Neural progenitor cell (in vitro differentiated cells): ENCODE measurements at places on chromosomes 16 and 17. TPM values are rescaled to one million over a fixed set of nuclear protein-coding genes. Genes with fewer than 3 reads are reported as not detected.

Gene ASGR1
- total RNA-seq, result 3.1 and 4.4 TPM in 2 replicates

Gene LGALS9B
- total RNA-seq, result not detected in 2 replicates

GRCh38 chr17:6823011-6823442 lies 8.5 kb downstream of the TEKT1 start:
- DNase-seq, result no peak

GRCh38 chr17:43810226-43810715 lies 22.7 kb downstream of the MPP3 start:
- DNase-seq, result no peak

DNA sequence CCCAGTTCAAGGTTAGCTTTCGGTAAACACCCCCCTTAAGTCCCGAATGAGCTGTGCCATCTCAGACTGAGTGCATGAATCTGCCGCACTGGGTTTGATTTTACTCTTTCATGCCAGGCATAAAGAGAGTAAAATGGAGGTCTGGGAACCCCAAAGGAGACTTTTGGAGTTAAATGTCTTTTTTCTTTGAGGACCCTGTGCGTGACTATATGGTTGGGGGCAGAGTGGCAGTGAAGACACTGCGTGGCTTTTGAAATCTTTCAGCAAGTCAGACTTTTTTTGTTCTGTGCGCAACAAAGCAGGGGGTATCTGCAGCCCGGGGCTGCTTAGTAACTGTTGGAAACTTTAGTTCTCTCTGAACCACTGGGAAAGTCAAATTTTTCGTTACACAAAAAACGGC lies 392.9 kb upstream of the SALL1 start:
- peak; percentile 42 for DNase-seq

Gene AHSP
- not detected in 2 replicates for total RNA-seq

GRCh38 chr17:10557422-10557821 lies 8.0 kb upstream of the MYH2 start:
- no peak for DNase-seq

Gene CCL5
- not detected in 2 replicates for total RNA-seq

DNA sequence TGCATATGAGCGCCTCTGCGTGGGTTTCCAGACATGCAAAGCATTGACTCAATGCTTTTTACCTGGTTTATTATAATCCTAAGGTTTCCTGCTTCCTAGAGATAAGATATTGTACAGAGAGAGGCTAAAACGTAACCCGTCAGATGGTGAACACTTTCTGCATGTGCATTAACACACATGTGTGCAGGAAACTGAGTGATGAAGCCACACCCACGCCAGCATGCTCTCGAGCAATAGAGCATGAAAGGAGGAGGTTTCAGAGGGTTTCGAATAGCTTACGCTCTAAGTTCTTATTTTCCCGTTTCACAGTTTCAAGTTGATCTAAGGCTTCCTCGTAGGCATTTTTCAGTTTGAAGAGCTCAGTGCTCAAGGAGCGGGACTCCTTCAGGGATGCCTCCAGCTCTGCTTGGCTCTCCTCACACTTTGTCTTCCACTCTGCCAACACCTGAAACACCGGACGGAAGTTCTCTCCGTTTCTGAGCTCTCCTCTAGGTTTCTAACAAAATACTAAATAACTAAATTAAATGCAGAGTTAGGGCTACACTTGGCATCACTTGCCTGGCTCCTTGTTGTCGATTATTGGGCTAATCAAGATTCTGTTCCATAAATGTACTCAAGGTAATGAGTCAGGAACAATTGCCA lies 23.2 kb downstream of the MYH3 start:
- no peak for DNase-seq

GRCh38 chr17:64148017-64148631 lies 18.2 kb upstream of the ERN1 start:
- no peak for DNase-seq

Gene CLDN9
- not detected in 2 replicates for total RNA-seq

Gene KRTAP4-4
- total RNA-seq, result not detected in 2 replicates

GRCh38 chr16:9119795-9120194 lies 28.4 kb downstream of the HAPSTR1 start:
- DNase-seq, result no peak

GRCh38 chr16:21611556-21612384 lies 12.4 kb downstream of the METTL9 start:
- DNase-seq, result peak; percentile 59

Gene ITGB3
- total RNA-seq, result 0.47 TPM in 1 of 2 replicates, not detected in the other

GRCh38 chr17:2871205-2871604 lies 75.0 kb downstream of the RAP1GAP2 start:
- DNase-seq, result peak; percentile 93

GRCh38 chr16:70661918-70662641 lies 15.7 kb downstream of the IL34 start:
- no peak for DNase-seq
